ENCODE measurements at places on chromosomes 16 and 17.

- DNase-seq = no peak
These were observed 169.9 kb downstream of the SPECC1 start for GRCh38 chr17:20179041-20179440.

DNA sequence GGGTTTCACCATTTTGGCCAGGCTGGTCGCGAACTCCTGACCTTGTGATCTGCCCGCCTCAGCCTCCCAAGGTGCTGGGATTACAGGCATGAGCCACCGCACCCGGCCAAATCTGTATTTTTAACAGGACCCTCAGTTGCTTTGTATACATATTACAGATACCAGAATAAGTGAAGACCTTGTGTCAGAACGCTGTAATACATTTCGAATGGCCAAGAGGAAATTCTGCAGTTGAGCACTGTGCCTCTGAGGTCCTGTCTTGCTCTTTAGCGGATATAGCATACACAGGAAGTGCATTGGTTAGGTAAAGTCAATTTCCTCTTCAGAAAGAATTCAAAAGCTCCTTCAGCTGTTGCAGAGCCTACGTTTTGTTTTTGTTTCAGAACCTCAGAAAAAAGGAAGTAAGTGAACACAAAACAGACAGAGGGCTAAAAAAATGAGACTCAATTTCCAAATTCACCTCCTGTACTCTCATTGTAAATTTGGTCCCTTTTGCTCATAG is 15.7 kb downstream of the CRLF3 start:
- no peak for DNase-seq

GRCh38 chr17:1438593-1439083 is 17.4 kb downstream of the CRK start:
- DNase-seq = no peak

DNA sequence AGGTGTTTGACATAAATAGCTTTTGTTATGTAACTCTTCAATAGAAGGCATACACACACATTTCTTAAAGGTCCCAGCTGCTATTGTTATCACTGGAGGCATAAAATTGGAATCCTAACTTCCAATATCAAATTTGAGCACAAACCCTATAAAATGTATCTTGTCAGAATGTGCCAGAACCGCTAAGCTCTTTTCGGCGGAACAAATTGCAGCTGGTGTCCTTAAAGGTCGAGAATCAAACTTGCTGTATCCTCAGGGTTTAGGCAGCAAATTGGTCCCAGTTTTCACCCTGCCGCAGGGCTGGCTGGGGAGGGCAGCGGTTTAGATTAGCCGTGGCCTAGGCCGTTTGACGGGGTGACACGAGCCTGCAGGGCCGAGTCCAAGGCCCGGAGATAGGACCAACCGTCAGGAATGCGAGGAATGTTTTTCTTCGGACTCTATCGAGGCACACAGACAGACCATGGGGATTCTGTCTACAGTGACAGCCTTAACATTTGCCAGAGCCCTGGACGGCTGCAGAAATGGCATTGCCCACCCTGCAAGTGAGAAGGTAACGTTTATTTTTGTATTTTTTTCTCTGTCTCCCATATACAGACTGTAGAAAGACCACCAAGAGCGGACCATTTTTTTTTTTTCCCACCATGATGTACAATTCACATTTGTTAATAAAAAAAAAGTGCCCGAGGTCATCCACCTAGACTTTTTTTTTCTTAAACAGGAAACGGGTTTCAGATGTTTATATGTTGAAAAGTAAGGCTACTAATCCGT is 297.1 kb downstream of the IRF8 start:
- DNase-seq = no peak

DNA sequence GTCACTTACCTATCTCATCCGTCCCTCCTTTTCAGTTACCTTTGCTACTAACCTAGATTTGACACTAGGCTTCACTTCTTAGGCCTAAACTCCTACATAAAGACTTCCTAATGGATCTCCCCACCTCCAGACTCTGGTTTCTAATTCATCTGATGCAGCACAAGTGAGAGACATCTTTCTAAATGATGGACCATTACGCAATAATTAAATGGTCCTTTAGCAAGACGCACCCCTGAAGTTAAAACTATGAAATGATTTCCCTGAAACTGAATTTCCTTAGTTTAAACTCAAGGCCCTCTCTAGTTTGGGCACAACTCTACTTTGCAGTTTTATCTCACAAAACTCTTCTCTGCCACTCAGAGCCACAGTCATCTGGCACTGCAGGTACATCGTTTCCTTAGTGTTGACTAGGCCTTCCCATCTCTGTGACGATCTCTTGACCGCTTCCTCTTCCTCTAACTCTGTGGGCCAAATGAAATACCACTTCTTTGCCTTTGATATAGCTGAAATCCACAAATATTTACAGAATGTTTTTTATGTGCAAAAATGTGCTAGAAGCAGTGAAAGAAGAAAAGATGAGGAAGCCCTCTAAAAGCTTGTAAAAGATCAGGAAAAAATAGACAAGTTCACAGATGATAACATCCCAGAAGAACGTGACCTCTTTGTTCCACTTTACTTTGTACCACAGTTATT is 3.3 kb downstream of the SYNRG start:
- no peak for DNase-seq

- no peak for DNase-seq
These were observed 100.6 kb upstream of the METRNL start for GRCh38 chr17:82978765-82979349.

- DNase-seq = no peak
These were observed 186.4 kb upstream of the ERCC4 start for GRCh38 chr16:13733561-13733960.

GRCh38 chr16:83581082-83581481 is 226.7 kb upstream of the HSBP1 start:
- no peak for DNase-seq

DNA sequence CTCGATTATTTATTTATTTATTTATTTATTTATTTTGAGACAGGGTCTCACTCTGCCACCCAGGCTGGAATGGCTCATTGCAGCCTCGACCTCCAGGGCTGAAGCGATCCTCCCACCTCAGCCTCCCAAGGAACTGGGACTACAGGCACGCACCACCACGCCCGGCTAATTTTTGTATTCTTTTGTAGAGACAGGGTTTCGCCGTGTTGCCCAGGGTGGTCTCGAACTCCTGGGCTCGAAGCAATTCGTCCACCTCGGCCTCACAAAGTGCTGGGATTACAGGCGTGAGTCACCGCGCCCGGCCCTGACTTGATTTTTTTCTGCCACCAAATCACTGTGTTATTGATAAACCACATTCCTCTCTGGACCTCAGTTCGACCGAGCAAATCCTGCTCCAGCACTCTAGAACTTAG is 758 bp upstream of the RPL23A start:
- no peak for DNase-seq

Measured in activated CD8-positive, alpha-beta memory T cell treated with anti-CD3 and anti-CD28 coated beads for 48 hours (primary cell).